Activated CD8-positive, alpha-beta memory T cell treated with anti-CD3 and anti-CD28 coated beads for 1 hour (primary cell): ENCODE measurements at places on chromosomes 6 and 20.

- DNase-seq = no peak
These were observed 45.5 kb upstream of the HLA-E start for GRCh38 chr6:30443657-30444450.

- no peak for DNase-seq
These were observed 16.3 kb downstream of the GATA5 start for GRCh38 chr20:62459488-62459887.

- DNase-seq = no peak
These were observed 52.5 kb downstream of the BCAS1 start for GRCh38 chr20:54017846-54018245.

DNA sequence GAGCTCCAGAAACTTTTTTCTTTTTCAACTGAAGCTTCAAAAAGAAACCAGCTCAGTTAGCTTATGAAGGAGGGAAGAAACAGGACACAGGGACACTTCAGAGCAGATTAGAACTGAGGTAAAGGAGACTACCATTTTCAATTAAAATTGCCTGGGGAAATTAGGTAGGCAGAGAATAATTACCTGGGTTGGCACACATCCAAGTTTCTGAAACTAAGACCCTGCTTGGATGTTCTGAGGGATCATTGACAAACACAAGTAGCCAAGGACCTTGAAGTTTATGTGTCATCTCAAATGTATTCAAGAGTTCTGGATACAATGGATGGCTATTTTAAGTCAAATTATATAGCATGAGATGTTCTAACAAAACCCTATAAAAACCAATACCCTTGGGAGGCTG lies 137.6 kb downstream of the PLCB4 start:
- no peak for DNase-seq

DNA sequence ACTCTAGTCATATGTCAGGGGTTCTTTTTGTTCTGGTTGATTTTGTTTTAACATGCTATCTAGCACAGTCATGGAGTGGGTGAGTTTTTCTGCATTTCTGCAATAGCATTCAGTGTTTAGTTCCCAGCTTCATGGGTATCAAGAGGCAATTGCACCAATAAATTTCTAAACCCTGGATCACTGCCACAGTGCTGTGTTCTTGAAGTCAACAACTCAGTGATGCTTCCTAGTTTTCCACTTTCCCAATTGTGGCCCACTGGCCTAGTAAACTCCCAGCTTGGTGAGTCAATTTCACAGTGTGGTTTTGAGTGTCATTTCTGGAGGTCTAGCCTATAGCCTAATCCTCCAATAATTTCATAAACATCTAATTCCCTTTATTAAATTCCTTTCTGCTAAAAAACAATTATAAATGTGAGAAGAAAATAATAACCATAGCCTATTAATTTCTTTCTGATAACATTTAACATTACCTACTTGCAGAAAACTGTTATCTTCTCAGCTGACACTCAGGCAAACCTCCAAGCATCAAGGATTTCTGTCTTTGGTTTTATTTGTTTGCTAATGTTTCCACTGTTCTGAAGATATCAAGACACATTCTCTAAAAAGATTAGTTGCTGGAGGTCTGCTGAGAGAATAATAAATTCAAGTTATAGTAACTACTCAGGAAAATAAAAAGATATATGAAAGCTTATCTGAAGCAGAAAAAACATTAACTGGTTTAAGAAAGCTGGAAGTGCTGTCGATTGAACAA lies 89.9 kb downstream of the PDE7B start:
- no peak for DNase-seq

DNA sequence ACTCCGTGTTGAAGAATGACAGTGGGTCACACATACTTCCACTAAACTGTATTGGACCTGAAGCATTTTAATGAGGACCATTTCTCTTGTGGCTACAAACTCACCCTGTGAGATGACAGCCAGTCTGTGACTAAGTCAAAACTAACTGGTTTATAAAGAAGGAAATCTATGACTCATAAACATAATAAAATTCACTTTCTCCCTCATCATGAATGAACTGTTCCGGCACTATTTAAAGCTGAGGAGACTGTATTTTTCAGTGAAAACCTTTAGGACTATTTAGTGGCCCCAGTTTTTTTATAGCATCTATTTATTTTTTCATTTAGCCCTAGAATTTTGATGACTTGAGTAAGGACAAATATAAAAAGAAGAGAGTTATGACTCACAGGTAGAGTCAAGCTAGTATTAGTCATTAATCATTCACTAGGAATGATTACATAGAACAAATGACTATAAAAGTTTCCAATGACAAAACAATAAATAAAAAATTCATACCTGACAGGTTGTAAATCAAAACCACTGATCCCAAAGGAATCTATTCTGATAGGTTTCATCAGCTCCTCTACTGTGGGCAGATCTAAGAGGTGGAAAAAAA lies 34.2 kb downstream of the CEP162 start:
- DNase-seq = no peak

DNA sequence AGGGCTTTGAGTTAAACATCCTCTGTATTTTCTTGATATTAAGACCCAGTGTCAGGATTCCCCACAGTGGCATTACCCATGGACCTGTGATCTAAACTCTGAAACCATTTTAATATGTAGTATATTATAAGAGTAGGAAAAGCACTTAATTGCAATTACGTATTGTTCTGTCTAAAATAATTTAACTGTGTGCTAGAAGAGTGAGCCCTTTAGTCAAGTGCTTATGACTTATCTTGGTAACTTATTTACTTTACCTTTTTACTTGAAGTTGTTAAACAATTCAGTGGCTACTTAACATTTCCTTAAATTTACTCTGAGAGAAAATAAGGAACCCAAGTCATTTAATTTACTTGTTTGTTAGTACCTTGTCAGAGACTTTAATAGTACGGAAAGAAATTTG lies 173.6 kb downstream of the CDKAL1 start:
- DNase-seq = no peak

GRCh38 chr6:45698046-45698445 lies 317.6 kb downstream of the CLIC5 start:
- DNase-seq = no peak

DNA sequence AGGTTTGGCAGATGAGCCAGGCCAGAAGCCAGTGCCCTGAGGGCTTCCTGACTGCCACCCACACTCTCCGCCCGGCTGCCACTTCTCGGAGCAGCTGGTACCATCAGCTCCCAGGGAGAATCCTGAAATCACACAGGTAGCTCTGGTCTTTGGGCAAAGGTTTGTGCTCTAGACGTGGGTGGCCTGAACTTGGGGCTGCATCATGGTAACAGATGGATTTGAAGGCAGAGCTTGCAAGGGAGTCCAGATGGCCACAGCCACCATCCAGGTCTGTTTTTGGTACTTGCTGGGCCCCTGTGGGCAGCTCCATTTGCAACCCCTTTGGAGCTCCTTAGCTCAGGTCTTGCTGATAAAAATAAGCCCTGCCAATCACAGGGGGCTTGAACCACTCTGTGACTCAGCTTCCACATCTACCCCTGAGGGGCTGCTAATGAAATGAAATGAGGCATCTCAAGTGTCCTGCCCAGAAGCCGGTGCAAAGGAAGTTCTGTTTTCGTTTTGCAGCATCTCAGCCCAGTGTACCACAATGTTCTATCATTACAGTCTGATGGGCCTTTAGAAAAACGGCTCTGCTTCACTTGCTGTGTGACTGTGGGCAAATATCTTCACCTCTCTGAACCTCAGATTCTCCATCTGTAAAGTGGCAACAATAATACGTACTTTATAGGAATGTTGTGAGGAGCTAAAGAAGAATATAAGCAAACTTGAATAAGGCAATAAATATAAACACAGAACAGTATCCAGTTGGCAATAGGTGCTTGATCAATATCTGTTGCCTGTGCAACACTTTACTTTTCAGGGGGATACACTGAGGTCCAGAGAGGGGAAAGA lies 25.1 kb upstream of the CDH22 start:
- no peak for DNase-seq

DNA sequence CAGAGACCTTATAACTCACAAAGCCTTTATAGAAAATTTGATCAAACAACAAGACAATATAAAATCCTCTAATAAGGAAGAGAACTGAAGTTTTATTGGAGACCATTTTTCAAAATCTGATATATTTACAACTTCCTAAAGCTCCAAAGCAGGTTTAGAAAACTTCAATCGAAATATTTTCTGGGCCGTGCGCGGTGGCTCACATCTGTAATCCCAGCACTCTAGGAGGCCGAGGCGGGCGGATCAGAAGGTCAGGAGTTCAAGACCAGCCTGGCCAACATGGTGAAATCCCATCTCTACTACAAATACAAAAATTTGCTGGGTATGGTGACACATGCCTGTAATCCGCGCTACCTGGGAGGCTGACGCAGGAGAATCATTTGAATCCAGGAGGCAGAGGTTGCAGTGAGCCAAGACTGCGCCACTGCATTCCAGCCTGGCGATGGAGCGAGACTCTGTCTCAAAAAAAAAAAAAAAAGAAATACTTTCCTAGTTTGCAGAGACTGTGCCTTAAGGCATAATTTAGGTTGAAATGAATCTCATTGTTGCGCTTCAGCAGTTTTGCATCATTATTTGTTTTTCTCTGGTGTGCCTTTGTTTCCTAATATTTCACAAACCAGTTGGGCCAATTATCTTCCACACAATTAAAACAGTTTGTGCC lies 60.6 kb upstream of the ASIP start:
- no peak for DNase-seq

DNA sequence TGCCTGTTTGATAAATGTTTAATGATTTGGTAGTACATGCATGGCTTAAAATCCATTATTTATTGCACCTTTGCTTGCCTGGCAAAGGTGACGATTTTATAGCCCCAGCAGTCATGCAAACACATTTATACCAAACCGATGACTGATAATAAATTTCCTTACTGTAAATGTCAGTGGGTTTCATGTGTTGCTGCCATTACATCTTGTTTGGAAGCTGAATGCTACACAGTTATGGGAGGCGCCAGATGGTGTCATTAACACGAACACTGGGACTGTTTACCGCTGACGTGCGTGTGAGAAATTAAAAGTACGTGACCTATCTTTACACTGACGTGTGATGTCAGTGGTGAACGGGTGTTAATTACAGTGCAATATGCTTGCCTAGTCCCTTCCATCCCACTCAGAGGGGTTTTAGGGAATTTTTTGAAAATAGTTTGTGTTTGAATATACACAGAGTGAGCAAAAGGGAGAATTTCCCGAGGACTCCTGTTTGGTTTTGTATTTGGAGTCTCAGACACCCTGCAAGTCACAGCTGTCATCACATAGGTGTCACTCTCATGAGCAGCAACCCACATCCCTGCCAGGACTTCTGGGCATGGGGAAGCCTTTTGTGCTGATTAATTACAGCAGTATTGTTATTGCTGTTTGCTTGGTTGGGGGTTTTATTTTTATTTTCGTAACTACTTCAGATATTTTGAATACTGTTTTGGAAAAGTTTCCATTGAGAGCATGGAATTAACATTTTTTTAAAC lies 151.8 kb upstream of the INSM1 start:
- no peak for DNase-seq

DNA sequence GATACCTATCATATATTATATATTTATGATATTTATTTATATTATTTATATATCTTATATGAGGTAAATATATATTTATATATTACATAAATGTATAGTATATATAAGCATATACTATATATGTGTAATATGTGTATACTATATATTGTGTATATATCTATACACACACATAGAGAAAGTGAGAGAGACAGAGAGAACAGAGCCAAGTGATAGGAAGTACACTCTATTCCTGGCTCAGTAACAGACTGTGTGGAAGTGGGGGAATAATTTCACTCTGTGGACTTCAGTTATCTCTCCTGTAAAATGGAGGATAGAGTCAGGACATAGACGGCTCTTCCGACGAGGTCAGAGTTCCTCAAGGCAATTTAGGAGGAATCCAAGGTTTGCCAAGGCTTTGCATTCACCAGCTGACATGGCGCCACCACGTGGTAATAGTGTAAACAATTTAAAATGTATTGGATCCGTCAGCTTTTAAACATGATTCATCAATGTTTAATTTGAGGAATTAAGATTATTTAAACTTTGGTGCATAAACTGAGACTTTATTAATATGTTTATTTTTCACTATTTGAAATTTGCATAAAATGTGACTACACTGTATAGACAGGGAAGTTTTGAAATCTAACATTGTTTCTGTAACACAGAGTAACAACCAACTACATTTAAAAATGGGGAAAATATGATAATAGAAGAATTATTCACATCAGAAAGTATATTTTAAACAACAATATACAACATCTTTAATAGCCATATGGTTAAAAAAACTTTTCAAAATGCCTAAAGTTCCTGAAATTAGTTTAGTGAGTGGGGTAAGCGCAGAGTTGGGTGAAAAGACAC lies 75.4 kb upstream of the TMEM244 start:
- peak; percentile 7 for DNase-seq

- no peak for DNase-seq
These were observed 9.8 kb downstream of the RBCK1 start for GRCh38 chr20:417801-418342.

- no peak for DNase-seq
These were observed 38.0 kb upstream of the GMPR start for GRCh38 chr6:16200321-16200883.

DNA sequence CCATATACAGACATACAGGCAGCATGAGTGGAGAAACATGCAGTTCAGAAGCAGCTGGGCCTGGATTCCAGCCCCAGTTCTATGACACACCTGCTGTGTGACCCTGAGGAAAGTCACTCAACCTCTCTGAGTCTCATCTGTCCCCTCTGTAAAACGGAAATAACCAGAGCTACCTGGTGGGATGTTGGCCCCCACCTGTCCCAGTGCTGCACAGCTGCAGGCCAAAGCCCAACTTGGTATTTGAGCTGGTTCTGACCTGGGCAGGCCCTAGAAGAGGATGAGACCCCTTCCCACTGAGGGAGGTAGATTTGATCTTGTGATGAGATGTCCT lies 55.5 kb downstream of the PPP1R16B start:
- DNase-seq = no peak

DNA sequence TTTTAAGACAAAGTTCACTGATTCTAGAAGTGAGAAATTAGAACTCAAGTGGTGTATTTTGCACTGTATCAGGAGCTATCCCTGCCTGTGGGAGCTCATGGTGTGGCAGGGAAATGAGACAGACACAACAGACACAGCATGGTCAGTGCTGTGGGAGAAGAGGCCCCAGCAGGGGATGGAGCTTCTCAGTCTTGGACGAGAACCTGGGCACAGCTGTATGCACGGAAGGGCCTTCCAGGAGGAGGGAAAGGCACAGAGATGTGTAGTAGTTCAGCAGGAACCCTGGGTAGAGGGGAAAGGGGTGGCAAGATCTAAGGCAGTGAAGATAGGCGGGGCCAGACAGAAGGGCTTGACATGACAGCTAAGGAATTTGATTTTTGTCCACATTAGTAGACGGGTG lies 48.8 kb upstream of the KIF25 start:
- no peak for DNase-seq

GRCh38 chr6:108562503-108562993 lies 1.8 kb downstream of the FOXO3 start:
- no peak for DNase-seq

DNA sequence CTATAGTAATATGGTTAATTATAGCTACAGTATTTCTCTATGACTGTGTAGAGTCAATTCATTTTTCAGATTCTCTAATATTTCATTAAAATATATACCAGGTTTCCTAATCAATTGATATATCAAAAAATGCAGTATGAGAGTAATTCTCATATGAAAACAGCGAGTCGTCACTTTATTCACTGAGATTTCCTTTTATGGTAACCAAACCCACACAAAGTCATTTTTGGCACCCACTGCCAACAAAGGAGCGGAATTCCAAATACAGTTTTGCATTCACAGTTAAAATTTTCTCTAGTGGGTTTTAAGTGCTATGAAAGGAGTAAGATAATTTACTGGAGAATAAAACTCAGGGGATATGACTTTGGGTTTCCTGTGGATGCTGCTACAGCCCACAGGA lies 163.8 kb downstream of the HIVEP2 start:
- no peak for DNase-seq

- DNase-seq = no peak
These were observed 135.6 kb upstream of the PTPRK start for GRCh38 chr6:128655978-128656498.

- no peak for DNase-seq
These were observed 236.4 kb upstream of the PRDM1 start for GRCh38 chr6:105849746-105850145.
